ENCODE measurements at places on chromosomes 5 and 9.

GRCh38 chr9:94758880-94759279 lies 32.4 kb downstream of the AOPEP start:
- no peak for DNase-seq

DNA sequence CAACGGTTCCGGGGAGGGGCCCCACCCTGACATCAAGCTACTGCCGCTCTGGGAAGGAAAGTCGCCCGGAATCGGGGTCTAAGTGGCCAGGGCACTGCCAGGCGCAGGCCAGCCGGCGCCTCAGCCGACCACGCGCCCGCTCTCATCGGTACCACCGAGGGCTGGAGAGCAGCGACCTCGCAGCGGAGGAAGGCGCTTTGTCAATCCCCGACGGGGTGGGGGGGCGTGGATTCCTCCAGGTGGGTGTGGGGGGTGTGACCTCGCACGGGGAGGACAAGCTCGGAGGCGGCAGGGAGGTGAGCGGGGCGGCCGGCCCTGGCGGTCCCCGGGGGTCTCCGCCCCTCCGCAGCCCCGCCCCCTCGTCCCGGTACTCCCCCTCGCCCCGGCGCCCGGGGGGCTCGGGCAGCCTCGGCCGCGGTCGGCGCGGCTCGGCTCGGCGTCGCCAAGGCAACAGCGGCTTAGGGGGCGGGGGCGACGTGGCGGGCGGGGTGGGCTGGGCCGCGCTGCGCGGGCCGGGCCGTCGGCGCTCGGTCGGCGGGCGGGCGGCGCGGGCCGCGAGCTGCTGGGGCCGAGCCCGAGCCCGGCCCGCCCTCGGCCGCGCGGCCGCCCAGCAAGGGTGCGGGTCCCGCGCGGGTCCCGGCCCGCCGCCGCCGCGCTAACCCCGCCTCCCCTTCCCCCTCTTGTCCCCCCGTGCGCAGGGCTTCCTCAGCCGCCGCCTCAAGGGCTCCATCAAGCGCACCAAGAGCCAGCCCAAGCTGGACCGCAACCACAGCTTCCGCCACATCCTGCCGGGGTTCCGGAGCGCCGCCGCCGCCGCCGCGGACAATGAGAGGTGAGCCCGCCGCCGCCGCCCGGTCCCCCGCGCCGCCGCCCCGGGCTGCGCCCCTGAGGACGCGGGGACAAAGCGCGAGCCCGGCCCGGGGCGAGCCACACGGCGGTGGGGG lies 47.5 kb downstream of the DAB2IP start:
- DNase-seq, result peak; percentile 67

DNA sequence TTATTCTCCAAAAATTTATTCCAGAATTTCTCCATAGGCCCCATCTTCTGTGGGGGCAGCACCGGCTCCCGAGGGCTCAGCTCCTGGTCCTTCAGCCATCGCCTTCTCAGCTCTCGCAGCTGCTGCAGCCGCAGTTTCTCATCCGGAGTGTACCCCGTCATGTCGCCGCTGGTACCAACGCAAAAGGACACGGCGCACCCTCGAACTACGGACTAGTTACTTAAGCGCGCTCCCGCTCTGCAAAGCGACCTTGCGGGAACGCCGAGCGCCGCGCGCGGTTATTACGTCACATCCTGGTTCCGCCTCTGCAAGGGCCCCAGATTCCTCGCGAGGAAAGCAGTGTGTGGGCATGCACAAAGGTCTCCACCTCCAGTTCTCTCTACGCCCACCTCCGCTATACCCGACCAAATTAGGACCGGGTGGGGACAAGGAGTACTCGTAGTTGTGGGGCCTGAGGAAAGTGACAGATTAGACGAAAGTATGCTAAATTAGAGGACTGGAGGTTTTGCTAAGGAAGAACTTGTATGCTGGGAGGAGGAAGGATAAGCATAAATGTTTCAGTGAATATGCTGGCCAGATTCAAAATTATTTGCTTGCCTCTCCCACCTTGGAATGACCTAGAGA lies at the start of gene NDUFB6:
Gene NDUFB6, minus strand, starts transcription at position 260 of the 624 bp plus-strand sequence. Its CDS starts 99 bp downstream, at position 161.
- peak; percentile 94 for DNase-seq

DNA sequence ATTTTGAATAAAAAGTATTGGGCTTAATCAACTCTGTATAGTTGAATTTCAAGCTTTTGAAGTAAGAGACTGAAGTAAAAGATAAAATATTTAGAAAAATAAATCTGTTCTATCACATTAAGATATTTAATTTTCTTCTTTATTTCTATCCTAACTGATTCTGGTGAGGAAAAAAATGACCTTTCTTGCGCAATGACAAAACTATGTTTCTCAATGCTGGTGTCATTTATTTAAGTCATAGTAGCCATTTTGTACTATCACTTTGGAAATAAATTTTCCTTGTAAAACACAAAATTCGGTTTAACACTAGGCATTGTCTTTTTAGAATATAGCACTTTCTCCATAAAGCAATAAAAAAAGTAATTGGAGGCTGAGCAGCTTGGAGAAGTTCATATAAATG lies 728.0 kb downstream of the CDH9 start:
- DNase-seq, result no peak

DNA sequence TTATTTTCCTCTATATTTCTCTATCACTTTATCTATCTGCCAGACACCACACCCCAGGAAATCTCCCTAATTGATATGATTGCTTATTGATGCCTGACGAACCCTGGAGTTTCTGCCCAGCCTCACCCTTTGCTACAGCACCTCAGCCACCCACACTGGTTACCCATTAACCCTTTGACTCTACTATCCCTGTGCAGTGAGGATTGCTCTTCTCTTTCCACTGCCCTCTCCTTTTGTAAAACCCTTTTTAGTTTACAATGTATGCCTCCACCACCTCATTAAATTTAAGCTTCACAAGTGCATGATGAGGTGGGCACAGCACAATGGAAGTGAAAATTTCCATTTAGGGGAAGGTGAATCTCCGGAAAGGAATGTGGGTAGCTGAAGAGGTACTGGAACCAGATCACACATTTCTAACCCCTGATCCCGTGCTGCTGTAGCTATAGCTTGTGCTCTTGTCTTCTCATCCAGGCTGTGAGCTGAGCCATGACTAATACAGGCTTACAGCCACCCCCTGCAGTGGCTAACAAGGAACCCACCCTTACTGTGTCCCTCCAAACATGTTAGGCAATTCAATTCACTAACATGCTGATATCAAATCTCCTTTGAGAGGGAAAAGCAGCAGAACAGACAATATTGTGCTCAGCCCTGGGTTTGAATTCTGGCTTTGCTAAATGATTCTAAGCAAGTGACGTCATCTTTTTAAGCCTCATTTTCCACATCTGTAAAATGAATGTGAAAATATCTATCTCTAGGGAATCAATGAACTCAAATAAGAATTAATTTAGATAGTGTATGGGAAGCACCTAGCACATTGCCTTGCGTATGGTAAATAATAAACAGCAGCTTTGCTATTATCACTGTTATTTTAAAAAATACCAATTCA lies 186.9 kb upstream of the TRIM32 start:
- peak; percentile 74 for DNase-seq

DNA sequence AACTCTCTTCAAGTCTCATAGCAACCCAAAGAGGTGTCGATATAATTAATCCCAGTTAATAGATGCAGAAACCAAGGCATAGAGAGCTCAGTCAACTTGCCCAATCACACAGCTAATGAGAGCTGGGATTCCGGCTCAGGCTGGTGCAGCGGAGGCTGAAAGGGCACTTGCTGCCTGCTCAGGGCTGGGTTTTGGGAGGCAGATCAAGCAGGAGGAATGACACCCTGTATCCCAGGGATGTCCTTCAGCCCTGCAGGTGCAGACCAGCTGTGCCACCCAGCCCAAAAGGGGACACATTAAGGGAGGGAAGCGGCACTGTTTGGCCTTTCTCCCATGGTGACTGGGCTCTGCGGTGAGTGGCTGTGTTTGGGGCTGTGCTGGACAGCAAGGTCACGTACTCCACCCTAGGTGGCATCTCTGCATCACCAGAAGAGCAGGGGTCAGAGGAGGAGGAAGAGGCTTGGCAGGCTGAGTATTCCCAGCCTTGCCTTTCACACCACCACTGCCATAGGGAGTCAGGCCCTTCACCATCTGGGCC lies 124.1 kb downstream of the MVB12B start:
- DNase-seq, result no peak

- no peak for DNase-seq
These were observed 407.6 kb downstream of the DNAH5 start for GRCh38 chr5:13536933-13537332.

- peak; percentile 7 for DNase-seq
These were observed 122.0 kb downstream of the WDR70 start for GRCh38 chr5:37501152-37501551.

DNA sequence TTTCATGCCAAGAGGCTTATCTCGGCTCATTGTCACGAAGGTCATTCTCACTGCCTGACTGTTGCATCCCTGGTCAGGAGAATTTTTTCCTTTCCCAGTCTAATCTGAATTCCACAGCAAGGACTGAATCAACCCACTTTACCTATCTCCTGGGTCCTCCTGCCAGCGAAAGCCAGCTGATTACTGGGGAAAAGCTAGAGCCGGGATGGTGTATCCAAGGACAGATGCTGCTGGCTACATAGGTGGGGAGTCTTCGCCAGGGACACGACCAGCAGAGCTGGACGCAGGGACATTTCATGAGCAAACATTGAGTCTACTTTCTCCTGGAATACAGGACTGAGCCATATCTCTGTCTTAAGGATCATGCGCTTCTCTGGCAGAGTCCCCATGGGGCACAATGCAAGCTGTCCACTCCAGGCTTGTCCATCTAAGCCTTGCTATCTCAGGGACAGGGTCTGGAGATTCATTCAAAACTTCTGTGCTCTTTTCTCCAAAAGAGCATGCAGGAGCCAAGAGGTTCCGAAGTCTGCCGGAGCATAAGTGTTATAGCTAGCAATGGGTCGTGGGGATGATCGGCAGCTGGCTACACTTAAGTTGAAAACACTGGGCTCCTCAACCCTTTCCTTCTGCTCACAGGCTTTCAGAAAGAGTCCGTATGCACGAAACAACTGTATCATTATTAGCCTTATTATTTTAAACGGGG lies 6.5 kb upstream of the HAND1 start:
- no peak for DNase-seq

DNA sequence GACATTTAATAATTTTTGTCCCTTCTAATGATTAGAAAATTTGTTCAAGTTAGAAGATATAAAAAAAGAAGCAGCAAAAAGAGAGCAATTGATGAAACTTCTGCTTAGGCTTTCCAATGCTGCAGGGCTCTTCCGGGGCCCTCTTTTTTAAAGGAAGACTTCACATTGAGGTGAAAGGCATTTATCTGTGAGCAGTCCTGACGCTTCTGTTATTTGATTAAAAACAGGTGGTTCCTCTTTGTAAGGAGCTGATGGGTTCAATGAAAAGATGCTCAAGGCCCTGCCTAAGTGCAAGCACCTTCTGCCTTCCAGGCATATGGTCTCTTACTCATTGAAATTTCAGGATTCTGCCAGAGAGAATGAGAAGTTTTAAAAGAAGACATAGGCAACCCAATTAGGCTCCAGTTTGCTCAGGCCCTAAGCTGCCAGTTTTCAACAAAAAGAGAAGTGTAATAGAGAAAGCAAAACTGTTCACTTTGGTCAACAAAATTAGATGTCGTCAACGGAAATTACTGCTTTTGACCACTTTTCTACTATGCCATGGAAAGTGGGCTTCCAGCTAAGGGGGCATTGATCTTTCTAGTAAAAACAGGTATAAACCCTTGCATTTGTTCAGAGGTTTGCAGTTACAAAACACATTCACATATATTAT lies 100.2 kb downstream of the INSYN2B start:
- DNase-seq, result no peak

DNA sequence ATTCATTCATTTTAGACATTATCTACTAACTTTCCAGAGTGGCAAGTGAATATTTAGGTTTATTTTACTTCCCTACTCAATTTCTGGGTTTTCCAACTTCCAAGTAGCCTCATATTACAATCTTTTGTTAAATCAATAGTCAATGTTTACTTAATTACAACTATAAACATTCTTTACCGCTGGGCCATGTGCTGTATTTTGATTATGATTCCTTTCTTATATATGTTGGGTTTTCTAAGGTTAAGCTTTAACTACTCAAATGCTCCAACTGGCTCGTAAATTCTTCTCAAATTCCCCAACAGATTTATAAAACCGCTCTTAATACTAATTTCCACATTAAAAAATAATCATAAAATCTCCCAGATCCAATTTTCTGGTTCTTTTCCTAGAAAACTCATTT lies 110.1 kb upstream of the ABCA1 start:
- DNase-seq, result no peak

GRCh38 chr5:10700516-10700915 lies 60.5 kb downstream of the DAP start:
- no peak for DNase-seq

GRCh38 chr5:163727028-163727427 lies 221.6 kb downstream of the MAT2B start:
- DNase-seq, result no peak

GRCh38 chr9:121858788-121859187 lies 207.4 kb downstream of the DAB2IP start:
- no peak for DNase-seq

DNA sequence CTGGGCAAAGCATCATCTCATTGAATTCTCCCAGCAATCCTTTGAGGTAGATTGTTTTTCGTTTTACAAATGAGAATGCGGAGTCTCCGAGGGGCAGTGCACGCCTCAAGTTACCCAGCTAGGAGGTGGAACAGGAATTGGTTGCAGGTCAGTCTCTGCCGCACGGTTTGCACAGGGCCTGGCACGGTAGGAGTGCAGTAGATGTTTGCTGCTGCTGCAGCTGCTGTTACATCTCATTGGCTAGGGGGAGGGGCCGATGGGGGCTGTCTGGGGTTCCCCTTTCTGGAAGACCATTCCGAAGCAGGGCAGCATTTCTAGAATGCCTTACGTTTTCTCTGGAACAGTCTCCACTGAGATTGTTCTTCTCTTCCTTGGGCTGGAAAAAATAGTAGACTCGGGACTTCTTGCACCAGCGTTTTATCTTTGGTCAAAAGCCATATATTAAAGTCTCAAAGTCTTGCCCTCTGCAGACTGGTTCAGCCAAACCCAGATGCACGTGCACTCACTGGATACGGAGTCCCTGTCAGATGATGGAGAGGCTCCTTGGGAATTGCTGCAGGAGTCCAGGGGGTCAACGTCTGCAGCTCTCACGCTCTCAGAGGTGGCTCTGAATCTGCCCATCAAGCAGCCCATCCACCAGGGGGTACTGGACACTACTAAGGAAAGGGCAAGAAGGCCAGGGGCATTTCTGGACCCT lies 1.2 kb downstream of the USP20 start:
- no peak for DNase-seq

Data from fibroblast of lung (primary cell).